ENCODE measurements at places on chromosomes 5 and 9.
A peak's percentile ranks its signal among the peaks of the same experiment; 100 is the strongest.

DNA sequence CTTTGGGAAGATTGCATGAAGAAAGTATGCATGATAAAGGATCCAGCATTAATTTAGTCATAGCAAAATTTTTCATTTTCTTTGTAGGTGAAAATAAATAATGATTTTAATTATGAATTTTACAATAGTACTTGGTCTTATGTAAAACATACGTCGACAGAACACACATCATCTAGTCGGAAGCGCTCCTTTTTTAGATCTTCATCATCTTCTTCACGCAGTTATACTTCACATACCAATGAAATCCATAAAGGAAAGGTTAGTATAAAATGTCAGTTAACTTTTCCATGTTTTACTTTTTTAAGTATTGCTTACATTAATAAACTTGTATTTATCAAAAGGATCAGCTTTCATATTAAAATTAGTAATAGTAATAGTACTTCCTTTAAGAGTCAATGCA is 35.8 kb downstream of the C7 start:
- DNase-seq, result no peak

DNA sequence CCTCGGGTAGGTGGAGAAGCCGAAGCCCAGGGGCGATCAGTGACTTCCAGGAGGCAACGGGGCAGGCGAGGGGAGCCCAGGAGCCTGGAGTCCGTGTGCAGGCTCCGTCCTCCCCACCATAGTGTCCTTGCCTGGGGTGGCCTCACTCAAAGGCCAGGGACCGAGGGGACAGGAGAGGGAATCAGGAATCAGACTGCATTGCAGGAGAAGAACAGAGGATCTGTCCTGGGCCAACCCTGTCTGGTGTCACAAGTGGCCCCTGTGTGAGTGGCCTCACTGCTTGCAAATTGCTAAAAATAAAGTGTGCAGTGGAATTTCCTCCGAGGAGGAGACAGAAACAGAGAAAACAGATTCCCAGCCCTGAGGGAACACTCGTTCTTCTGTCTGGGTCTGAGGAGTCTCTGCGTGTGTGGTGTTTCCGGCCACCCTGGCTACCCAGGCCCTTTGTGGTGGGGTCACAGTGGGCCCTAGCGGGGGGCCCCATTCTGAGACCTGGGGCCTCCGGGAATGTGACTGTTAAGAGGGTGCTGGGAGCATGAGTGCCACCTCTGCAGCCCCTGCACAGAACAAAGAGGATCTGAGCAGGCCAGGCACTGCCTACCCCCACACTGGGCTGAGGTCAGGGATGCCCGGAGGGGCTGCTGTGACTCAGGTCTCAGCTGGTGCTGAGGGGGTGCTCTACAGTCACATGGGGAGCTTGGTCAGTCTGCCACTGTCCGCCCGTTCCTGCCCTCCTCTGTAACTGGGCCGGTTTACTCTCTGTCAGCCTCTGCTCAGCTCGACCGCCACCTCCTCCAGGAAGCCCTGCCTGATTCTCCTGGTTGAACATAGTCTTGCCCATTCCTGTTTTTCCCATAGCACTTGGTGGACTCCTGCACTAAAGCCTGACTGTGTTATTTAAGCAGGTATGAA is 7.4 kb downstream of the TRAF1 start:
- DNase-seq, result no peak

- DNase-seq, result no peak
Observed at GRCh38 chr9:87665505-87665904, 60.4 kb upstream of the CTSL start.

DNA sequence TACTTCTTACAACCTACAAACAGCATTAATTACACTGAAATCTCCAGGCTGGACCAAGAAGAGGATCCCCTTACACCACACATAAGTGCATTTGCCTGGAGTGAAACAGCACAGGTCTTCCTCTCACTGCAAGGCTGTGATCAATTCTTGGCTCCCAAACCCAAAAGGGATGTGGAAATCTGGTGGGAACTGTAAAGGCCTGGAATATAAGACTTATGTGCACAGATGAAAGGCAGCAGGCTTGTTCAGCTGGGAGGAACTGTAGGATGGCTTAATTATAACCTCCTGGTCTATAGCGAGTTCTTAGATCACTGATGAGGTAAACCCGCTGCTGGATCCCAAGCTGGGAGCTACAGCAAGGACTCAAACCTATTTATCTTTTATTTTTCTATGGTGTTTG is 182.9 kb upstream of the TNC start:
- DNase-seq, result no peak

GRCh38 chr5:145246961-145247744 is 588.0 kb downstream of the PRELID2 start:
- DNase-seq, result no peak

DNA sequence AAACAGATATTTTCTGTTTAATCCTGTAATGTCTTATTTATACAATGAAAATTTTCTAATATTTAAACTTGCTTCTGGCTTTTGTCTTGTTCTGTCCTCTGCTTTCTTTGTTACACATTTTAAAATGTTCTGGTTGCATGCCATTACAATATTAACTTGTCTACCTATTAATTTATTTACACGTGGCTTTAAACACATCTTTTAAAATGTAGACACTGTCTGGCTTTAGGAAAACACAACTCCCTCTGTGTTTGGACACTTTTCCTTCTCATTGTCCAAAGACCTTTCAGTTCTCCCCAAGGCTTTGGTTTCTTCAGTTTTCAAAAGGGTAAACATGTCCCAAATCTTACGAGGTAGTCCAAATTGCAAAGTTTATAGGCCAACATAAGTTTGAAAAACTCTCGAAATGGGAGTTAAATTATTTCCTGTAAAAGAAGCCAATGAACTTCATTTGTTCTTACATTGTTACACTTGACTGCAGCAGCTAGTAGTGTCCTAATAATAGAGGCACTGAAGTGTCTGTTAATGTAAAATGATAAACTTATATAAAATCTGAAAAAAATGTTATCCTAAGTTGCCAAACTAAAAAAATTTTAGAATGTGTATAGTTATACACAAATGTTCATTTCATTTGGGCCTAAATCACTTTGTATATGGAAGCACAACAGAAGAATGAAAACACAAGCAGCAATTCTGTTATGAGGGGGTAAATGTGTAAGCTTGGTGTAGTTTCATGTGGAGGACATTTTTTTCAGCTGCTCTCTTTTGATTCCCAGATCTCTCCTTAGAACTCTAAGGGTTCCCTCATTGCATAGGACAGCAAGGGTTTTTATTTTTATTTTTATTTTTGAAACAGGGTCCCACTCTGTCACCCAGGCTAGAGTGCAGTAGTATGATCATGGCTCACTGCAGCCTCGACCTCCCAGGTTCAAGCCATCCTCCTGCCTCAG is 53.8 kb downstream of the ALDH1A1 start:
- DNase-seq, result no peak

DNA sequence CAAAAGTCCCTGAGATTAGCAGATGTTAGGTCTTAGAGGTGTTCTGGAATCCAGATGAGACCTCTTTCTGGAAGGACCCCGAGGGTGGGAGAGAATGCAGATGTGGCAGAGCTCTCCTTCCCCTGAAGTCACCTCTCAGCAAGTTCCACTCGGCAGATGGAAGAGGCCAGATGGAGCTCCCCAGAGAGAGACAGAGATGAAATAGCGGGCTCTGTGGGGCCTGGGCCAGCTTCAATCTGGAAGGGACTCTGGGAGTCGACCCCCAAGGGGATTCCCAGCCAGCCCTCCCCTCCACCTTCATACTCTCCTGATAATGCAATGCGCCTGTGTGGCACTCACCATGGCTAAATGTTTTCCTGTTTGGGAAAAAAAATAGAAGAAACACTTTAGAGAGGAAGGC is 60.2 kb downstream of the WNK2 start:
- no peak for DNase-seq

DNA sequence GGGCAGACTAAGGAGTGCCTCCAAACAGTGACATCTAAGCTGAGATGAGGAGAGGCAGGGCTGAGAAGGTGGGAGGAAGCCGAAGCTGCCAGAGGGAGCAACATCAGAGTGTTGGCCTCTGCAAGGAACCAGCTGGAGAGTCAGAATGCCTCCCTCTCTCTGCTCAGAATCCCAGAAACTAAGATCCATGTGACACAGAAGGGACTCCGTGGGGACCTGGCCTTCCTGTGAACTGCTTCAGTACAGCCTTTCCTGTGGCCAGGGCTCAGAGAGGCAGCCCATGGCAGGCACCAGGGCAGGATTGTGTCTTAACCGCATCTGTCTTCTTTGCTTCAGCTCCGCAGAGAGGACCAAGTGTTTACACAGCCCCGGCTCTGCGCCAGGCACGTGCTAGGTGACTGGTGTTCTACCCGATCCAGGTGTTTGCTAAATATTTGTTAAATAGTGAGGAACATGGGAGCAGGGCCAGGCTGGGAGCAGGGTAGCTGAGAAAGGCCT is 33.5 kb downstream of the KCNMB1 start:
- no peak for DNase-seq

- no peak for DNase-seq
Observed at GRCh38 chr5:100797861-100798260, 105.2 kb downstream of the ST8SIA4 start.

DNA sequence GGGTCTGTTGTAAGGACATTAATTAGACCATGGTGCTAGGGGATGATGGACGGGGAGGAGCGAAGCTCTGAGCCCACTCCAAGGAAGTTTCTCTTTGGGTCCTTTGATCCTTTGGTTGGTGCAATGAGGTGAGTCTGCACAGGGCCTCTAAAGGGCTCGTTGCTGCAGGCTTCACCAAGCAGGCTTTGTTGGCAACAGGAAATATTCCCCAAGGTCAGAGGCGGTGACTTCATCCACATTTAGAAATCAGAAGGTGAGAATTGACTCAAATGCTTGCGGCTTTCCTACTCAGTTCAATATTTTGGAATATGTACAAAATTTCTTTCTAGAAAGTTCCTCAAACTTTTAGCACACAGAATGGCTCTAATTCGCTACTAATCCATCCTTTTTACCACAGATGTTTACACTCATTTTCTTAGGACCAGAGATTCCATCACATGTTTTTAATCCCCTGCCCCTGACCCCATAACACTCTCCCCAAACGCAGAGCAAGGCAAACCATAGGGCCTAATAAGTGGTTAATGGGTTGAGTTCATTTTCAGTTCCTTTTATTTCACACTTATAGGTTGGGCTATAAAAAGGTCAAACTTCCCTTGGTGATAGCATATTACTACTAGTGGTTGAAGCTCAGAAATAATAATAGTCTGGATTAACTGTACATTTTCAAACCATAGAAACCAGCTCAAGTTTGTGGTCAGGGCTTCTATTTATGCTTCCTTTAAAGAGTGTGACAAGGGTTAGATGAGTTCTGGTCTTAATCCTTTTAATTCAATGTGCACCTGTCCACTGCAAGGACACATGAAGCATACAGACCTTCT is 37.3 kb upstream of the TMEM252 start:
- no peak for DNase-seq

DNA sequence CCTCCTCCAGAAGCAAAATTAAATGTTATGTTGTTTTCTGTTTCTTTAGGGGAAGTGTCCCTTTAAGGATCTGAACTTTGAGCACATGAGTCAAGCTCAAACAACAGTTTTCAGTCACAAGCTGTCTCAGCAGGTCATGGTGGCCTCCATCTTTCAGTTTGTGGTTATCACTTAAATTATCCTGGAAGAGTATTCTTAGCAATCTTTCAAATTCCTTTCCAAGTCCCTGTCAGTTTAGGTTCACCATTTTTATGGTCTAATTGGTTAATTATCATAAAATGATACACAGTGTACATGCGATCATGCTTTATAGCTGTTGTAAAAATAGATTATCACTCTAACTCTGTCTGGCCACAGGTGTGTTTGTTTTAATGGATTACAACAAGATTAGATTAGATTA is 43.1 kb upstream of the SELENOP start:
- no peak for DNase-seq

DNA sequence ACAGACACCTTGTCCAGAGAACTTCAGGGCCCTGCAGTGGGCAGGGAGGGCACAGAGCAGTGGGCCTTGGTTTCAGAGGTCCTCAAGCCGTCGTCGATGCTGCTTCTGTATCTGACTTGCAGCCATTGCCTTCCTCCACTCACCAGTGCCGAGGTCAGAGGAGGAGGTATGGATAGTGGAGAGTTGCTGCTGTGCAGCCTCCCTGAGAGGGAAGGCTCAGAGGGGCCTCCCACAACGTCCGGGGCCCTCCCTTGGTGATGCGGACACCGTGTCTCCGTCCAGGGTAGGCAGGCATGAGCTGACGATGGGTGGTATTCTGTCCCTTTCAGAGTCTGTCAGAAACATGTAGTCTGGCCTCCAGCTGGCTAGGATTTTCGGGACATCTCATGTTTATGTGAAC is 73.9 kb downstream of the MVB12B start:
- no peak for DNase-seq

DNA sequence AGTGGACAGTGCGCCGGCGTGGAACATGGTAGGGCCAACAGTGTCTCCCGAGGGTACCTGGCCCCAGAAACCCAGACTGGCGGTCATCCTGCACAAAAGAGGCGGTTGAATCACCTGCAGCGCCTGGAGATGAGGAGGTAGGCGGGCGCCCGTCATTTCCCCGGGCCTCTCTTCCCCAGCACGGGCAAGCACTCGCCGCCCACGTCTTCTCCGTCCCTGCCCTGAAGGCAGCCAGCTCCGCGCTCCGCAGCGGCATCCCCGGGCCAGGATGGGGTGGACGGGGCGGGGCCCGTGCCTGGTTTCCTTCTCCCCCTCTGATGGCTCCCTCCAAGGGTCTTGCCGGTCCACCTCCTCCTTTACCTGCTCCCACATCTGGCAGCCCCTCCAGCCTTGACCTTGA is 27.1 kb upstream of the N4BP3 start:
- no peak for DNase-seq

DNA sequence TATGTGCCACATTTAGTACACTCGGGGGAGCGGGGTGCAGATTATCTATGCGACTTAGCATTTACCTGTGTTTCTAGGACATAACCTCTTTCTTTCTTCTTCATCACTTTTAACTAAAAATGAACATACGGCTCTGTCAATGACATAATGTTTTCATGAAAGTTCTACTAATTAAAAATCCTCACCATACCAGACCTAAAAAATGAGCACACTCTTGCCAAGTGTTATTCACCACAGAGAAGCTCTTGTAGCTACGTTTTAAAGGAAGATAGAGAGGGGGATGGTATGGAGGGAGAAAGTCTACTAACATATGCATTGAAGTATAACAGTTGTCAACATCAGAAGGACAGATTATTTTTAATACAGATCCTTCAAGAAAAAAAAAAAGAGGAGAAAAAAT is 1.6 kb downstream of the CDH10 start:
- no peak for DNase-seq

GRCh38 chr5:148957591-148958202 is 105.2 kb downstream of the SH3TC2 start:
- DNase-seq, result peak; percentile 40
